ENCODE measurements at places on chromosomes 12 and 14. TPM values are rescaled to one million over a fixed set of nuclear protein-coding genes. Genes with fewer than 3 reads are reported as not detected.

The PAH gene
- total RNA-seq = 0.19 TPM

GRCh38 chr14:45251912-45252311 lies 1.1 kb downstream of the MIS18BP1 start:
- peak; percentile 92 for DNase-seq

DNA sequence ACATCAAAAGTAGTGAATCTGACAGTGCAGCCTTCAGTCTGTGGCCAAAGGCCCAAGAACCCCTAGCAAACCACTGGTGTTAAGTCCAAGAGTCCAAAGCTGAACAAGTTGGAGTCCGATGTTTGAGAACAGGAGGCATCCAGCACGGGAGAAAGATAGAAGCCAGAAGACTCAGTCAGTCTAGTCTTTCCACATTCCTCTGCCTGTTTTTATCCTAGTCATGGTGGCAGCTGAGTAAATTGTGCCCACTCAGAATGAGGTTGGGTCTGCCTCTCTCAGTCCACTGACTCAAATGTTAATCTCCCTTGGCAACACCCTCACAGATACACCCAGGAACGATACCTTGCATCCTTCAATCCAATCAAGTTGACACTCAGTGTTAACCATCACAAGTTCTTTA lies 1255.4 kb downstream of the LRFN5 start:
- DNase-seq = no peak

- peak; percentile 81 for DNase-seq
Observed at GRCh38 chr14:77067632-77068516, 30.2 kb upstream of the CIPC start.

DNA sequence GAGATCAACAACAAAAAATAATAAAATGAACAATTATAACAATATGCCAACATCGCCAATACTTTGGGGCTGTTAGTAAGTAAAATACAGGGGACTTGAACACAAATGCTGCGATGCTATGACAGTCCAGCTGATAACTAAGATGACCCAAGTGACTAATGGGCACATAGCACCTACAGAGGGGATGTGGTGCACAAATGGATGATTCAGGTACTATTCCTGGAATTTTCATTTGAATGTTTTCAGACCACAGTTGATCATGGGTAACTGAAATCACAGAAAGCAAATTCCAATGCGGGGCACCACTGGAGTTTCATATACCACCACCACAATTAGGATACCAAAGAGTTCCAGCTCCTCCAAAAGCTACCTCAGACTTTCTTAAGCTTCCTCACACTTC lies 82.9 kb downstream of the RCOR1 start:
- no peak for DNase-seq

The DYRK2 gene
- 31.5 TPM for total RNA-seq

The CEBPE gene
- total RNA-seq = 0.11 TPM

GRCh38 chr12:44362947-44363346 lies 513.2 kb downstream of the NELL2 start:
- DNase-seq = no peak

DNA sequence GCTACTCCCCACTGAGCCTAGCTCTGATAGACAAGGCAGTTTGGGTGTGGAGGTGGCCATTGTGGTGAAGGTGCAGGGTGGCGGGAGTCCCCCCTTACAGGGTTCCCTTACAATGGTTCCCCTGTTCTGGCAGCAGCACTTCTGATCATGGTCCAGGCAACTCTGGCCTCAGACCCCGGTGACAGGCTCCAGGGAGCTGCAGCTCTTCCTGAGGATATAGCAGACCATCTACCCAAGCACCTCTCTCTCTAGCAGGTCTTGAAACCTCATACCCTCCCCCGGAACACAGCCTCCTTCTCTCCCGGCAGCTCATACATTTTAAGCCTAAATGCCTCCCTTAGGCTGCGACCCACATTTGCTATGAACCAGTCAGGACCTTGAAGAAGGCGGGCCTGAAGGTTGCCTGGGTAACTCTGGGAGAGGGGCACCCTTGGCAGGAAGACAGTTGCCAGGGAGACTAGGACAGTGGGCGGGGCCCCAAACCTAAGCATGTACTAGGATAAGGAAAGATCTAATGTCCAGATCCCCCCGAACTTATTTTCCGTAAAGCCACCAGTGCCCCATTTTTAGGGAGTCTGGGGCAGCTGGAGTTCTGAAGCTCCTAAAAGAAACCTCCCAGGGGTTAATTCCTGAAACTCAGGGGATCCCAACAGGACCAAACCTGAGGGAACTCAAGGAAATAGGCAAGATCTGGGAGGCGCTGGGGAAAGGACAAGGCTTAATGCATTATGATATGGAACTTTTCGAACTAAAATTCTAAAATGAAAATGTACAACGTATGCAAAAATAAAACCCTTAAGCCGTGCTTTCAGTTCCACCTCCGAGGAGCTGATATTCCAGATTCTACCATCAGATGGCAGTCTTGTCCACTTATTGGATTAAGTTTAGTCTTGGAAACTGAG lies 4.5 kb upstream of the GDF11 start:
- peak; percentile 98 for DNase-seq

DNA sequence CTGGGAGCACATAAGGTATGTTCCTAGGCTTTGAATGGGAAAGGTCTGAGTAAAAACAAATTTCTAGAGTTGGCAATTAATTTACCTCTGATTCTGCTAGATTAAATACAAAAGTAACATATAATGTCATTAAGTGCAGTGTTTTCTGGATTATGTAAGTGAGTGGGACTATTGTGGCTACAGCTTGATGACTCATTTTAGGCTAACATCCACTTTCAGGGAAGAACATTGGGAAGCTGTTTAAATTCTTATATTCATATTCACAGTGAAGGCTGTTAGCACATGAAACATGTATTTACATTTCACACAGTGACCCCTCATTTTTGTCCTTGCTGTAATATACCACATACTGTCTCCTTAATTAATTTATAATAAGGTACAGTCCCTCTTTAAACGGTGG lies 13.2 kb upstream of the BMAL2 start:
- no peak for DNase-seq

DNA sequence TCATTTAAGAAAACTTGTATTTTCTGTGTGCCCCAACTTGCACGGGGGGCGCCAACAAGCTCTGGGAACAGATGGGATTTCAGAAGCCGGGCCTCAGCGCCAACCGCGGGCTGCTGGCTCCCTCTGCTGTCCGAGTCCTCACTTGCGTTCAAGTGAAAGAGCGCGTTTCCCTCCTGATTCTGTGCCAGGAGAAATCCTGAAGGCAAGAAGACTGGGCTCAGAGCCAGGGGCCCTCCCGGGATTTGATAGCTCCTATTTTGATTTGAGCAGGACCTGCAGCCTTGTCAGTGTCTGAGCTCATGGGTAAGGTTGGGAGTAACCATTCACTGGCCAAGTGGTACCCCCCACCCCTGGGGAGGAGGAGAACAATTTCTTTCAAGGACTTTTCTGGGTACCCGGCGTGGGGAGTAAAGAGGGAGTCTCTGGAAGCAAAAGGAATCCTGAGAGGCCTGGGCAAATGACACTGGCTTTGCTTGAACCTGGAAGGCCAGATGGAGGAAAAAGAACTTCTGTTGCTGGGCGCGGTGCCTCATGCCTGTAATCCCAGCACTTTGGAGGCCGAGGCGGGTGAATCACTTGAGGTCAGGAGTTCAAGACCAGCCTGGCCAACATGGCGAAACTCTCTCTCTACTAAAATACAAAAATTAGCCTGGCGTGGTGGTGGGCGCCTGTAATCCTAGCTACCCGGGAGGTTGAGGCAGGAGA lies 179.0 kb upstream of the RGS6 start:
- DNase-seq = peak; percentile 89

- DNase-seq = no peak
Observed at GRCh38 chr14:33030386-33030785, 91.7 kb downstream of the NPAS3 start.

The SLC2A13 gene
- total RNA-seq = 0.29 TPM

DNA sequence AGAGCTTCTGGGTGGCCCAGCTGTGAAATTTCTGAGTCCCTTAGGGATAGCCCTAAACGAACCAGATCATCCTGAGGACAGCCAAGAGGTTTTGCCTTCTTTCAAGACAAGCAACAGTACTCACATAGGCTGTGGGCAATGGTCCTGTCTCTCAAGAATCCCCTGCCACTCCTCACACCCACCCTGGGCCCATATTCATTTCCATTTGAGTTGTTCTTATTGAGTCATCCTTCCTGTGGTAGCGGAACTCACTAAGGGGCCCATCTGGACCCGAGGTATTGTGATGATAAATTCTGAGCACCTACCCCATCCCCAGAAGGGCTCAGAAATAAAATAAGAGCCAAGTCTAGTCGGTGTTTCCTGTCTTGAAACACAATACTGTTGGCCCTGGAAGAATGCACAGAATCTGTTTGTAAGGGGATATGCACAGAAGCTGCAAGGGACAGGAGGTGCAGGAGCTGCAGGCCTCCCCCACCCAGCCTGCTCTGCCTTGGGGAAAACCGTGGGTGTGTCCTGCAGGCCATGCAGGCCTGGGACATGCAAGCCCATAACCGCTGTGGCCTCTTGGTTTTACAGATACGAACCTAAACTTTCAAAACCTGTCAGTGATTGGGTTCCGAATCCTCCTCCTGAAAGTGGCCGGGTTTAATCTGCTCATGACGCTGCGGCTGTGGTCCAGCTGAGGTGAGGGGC lies 38.9 kb downstream of the DAD1 start:
- DNase-seq = peak; percentile 75

The SERPINA5 gene
- total RNA-seq = not detected

GRCh38 chr14:73260574-73260973 lies 23.3 kb downstream of the PAPLN start:
- DNase-seq = no peak

DNA sequence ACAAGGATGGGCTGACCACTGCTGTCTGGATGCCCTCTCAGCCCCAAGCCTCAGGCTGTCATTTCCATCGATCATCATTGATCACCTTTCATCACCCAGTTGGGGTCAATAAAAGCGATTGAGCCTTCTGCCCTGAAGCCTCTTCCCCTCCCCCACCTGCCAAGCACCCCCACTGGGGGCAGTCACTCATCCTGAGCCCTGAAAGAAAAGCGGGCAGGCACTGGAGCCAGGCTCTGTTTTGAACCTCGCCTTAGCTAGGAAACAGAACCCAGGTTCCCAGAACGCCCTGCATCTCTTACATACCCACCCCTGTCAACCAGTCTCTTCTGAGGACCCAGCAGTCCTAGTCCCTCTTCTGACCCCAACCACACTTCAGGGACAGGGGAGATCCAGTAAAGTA lies 5.8 kb downstream of the SMUG1 start:
- no peak for DNase-seq

DNA sequence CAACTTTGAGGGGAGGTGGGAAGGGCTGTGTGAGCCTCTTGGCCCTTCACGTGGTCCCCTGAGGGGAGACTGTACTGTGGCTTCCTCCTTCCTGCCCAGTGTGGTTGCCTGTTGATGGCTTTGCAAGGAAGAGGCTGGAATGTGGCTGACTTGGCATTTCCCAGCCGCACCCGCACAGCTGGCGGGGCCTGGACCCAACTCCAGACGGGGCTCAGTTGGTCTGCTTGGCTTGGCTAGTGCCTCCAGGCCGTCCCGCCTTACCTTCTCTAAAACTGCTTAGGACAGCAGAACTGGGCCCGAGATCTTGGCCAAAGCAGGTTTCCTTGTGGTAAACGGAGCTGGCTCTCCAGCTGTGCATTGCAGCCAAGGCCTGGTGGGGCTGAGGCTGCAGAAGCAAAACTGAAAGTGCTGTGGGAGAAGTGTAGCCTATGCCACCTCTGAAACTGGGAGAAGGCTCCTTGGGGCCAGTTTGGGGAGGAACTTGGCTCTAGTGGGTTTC lies 139.5 kb downstream of the SMOC1 start:
- DNase-seq = no peak

DNA sequence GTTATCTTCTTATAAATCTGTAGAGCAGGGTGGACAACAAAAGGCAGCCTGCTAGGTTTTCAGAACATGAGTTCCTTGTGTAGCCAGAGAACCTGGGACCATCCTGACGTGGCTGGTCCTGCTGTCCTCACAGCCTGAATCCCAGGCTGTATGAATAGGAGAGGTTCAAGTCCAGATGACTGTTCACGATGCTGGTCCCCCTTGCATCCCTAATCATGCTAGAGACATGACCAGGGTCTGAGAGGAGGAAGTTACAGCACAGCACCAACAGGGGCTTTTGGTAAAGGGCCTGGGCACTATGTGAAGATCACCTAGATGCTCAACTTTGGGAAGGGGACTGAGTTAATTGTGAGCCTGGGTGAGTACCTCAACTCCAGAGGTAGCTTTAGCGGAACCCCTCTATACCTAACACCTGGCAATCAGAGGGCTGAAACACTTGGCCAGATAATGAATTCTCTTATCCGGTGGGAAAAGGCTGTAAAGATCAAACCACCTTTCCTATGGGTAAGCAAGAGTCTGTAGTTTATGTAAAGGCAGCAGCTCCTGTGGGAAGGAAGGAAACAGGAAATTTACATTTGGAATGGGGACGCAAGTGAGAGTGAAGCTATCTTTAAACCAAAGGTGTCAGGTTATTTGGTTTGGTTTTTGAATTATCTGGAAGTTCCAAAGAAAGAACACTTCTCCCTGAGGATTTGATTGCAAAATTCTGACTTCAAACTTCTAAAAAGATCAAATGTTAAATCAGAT lies 112.8 kb downstream of the DAD1 start:
- no peak for DNase-seq

The C12orf60 gene
- 0.69 TPM for total RNA-seq

- DNase-seq = peak; percentile 45
Observed at GRCh38 chr14:101476916-101477553, 84.3 kb upstream of the DIO3 start.

DNA sequence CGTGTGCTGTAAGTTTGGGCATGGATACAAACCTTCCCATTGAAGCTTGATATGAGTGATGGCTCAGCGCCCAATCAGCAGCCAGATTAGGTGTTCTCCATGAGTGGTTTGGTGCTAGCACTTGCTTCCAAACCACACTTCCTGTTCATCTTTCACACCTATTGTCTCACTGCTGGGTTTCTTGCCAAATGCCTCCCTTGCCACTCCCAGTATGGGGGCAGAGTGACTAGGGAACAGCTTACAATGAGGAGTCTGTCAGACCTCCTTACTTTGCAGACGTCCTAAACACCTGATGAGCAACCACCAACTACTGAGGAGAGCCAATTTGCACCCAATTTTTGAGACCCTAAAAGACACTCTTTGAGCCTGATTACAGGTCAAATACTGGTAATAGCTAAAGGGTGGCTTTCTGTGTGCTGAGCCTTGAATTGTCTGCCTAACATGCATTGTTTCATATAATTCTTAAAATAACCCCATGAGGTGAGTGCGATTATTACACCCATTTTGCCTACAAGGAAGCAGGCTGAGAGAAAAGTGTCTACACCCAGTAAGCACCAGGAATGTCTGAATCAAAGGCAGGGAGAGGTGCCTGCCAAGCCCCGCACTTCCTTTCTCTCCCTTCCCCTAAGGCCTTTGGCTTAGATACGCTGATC lies 48.4 kb upstream of the FOS start:
- peak; percentile 65 for DNase-seq

- peak; percentile 61 for DNase-seq
Observed at GRCh38 chr14:69153873-69154270, 953 bp upstream of the DCAF5 start.

The BCL7A gene
- total RNA-seq = 75.5 TPM

Data from Karpas-422 (cell line).